Glomerular endothelial cell (primary cell): ENCODE measurements at places on chromosomes 1 and 21. TPM values are rescaled to one million over a fixed set of nuclear protein-coding genes. Genes with fewer than 3 reads are reported as not detected.

- DNase-seq: no peak
Measured at GRCh38 chr1:53413175-53414001, 45.8 kb upstream of the DMRTB1 start.

GRCh38 chr21:42057851-42058437 lies 13.2 kb upstream of the UMODL1 start:
- DNase-seq: no peak

DNA sequence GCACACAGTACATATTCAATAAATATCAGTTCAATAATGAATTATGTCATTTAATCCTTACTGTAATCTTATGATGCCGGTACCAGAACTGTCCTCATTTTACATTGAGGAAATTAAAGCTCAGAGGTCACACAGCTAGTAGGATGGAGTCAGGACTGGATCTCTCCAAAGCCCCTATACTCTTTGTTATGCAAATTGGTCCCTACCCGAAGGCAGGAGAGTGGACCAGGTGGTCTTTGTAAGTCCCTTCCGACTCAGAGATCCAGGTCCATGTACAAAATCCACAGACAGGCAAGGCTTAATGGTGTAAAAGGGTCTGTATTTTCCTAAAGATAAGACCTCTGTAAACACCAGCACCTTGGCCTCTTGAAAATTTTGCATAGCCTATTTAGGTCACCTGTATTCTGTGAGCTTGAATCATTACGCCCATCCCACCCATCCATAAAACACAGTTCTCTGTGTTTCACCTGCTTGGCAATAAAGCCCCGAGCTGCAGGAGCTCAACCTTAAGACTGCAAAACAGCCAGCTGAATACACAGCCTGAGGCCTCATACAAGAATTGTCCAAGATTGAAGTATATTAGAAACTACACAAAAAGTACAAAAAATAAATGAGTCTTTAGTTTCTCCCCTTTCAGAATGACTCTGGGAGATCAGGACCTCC lies 41.7 kb downstream of the PLXNA2 start:
- DNase-seq: no peak

DNA sequence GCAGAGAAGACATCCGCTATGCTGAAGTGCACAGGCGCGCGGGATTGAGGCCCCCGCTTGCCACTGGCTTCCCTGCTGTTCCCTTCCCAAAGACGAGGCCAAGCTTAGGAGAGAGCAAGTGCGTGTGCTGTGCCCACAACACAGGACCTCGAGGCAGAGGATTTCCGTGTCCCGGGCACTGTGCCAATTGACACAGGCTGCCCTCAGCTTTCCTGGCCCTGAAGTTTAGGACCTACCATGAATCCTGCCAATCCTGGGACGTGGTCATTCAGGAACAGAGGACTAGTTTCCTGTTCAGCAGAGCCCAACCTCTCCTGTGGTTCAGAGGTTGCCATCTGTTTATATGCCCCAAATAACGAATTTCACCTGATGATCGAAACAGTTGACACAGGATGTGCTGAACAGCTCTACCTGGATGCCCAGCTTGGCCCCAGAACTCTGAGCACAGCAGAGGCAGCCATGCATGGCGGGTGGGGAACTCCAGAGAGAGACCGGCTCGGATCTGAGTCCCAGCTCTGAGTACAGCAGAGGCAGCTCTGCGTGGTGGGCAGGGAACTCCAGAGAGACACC lies 22.0 kb downstream of the SLC37A1 start:
- no peak for DNase-seq

DNA sequence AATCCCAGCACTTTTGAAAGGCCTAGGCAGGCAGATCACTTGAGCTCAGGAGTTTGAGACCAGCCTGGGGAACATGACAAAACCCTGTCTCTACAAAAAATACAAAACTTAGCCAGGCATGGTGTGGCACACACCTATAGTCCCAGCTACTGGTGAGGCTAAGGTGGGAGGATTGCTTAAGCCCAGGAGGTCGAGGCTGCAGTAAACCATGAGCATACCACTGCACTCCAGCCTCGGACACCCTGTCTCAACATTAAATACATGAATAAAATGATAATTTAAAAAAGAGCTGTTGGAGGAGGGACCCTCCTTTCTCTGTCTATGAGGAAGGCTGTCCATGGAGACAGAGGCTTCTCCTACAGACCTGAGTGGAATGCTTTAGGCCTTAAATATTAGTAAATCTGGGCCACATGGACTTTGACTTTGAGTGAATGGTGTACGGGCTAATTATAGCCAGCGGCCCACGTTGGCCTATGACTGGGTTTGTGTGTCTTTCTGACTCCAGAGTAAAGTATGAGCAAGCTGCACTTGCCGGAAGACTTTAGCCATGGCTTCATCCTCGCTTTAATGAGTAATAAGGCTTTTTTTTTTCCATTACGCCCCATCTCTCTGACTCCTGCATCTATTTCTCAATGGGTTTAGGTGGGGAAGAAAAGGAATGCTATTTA lies 21.3 kb downstream of the RAB3B start:
- DNase-seq: no peak

GRCh38 chr1:26726784-26727183 lies 31.0 kb downstream of the ARID1A start:
- DNase-seq: no peak

GRCh38 chr1:236302941-236303340 lies 21.2 kb upstream of the ERO1B start:
- no peak for DNase-seq

DNA sequence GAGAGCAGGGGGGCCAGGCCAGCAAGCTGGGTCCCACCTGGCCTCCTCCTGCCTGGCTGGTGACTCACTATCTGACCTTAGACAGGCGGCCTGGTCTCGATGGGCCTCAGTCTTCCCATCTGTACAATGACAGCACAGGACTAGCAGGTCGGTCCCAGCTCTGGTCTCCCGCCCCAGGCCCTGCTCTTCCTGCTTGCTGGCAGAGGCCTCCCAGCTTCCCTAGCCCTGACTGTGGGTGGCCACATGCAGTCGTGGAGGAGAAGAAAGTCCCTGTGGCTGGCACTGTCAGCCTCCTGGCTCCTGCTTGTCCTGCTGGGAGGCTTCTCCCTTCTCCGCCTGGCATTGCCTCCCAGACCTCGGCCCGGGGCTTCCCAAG lies 817 bp downstream of the EXTL1 start:
- no peak for DNase-seq

Gene CELA3A
- total RNA-seq: not detected in 2 replicates
